ENCODE measurements at places on chromosomes 12 and 14. TPM values are rescaled to one million over a fixed set of nuclear protein-coding genes. Genes with fewer than 3 reads are reported as not detected.

- H3K4me3 ChIP-seq, result peak overlapping the region; percentile 65
- H3K27me3 ChIP-seq, result no peaks in the 10 kb centered on the region
- DNase-seq, result no peak
- peak overlapping the region; percentile 55 for H3K27ac ChIP-seq
- H3K36me3 ChIP-seq, result no peaks in the 10 kb centered on the region
These were observed 171 bp downstream of the RAPGEF3 start for GRCh38 chr12:47758584-47758833.

GRCh38 chr12:93684716-93685115 lies 7.5 kb downstream of the CRADD start:
- no peaks in the 10 kb centered on the region for H3K36me3 ChIP-seq
- H3K27me3 ChIP-seq, result no peaks in the 10 kb centered on the region
- peaks cover 54% of the 10 kb centered on the region for H3K4me1 ChIP-seq

GRCh38 chr12:25102402-25102801 lies 92.6 kb downstream of the DNAI7 start:
- H3K27me3 ChIP-seq, result no peaks in the 10 kb centered on the region
- H3K4me1 ChIP-seq, result no peaks in the 10 kb centered on the region
- no peak overlapping the region for H3K27ac ChIP-seq

DNA sequence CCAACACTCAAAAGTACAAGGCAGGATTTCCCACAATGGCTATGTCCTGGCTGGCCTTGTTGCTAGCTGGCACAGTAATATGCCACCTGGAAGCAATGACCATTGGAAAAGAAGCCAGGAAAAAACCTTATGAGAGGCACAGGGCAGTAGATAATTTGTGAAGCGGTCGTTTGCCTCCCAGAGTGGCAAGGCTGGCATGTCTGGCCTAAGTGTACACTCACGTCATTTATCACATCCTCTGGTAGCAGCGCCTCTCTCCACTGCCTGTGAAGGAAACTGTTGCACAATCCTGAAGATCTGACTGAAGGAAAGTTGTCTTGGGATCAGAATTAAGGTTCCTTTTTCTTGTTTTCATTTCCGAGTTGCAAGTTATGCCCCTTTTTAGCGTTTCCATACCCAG lies 408.5 kb downstream of the ZFP36L1 start:
- peak overlapping the region; percentile 63 for H3K27ac ChIP-seq
- peak; percentile 78 for DNase-seq

- DNase-seq, result no peak
- no peaks in the 10 kb centered on the region for H3K27me3 ChIP-seq
- H3K4me1 ChIP-seq, result no peaks in the 10 kb centered on the region
These were observed 465.8 kb downstream of the CCER1 start for GRCh38 chr12:90489141-90489540.

- H3K4me1 ChIP-seq, result no peaks in the 10 kb centered on the region
- H3K27me3 ChIP-seq, result no peaks in the 10 kb centered on the region
- DNase-seq, result no peak
- no peaks in the 10 kb centered on the region for H3K36me3 ChIP-seq
- no peak overlapping the region for H3K4me3 ChIP-seq
These were observed 253.1 kb downstream of the CCDC91 start for GRCh38 chr12:28443337-28443736.

Gene CTSG
- total RNA-seq, result not detected

DNA sequence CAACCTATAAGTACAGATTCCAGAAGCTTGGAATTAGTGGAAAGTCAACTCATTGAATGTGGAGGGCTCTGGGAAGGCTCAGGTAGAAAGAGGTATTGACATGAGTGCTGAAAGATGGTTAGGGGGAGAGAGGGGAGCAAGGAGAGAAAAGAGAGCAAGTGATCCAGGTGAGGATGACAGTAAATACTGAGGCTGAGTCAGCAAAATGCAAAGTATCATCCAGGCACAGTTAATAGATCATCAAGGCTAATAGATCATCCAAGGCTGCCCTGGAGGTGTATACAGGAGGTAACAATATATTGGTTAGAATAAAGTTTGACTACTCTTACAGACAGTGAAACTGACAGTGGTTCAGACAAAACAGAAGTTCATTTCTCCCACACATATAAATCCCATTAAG lies 100.5 kb downstream of the TBX5 start:
- no peaks in the 10 kb centered on the region for H3K4me1 ChIP-seq
- H3K27me3 ChIP-seq, result no peaks in the 10 kb centered on the region
- no peak for DNase-seq
- no peaks in the 10 kb centered on the region for H3K36me3 ChIP-seq
- H3K4me3 ChIP-seq, result no peak overlapping the region
- no peak overlapping the region for H3K27ac ChIP-seq

GRCh38 chr12:80001562-80001961 lies 66.7 kb upstream of the PPP1R12A start:
- no peak overlapping the region for H3K4me3 ChIP-seq
- DNase-seq, result no peak
- no peaks in the 10 kb centered on the region for H3K36me3 ChIP-seq
- no peaks in the 10 kb centered on the region for H3K4me1 ChIP-seq
- H3K27me3 ChIP-seq, result no peaks in the 10 kb centered on the region
- no peak overlapping the region for H3K27ac ChIP-seq

Gene POTEG
- total RNA-seq, result not detected

Gene KCNA5
- total RNA-seq, result 166 TPM

- H3K4me1 ChIP-seq, result no peaks in the 10 kb centered on the region
- no peaks in the 10 kb centered on the region for H3K36me3 ChIP-seq
- DNase-seq, result no peak
- H3K27ac ChIP-seq, result no peak overlapping the region
- H3K27me3 ChIP-seq, result no peaks in the 10 kb centered on the region
- H3K4me3 ChIP-seq, result no peak overlapping the region
These were observed 636 bp upstream of the IFNG-AS1 start for GRCh38 chr12:67988601-67989021.

DNA sequence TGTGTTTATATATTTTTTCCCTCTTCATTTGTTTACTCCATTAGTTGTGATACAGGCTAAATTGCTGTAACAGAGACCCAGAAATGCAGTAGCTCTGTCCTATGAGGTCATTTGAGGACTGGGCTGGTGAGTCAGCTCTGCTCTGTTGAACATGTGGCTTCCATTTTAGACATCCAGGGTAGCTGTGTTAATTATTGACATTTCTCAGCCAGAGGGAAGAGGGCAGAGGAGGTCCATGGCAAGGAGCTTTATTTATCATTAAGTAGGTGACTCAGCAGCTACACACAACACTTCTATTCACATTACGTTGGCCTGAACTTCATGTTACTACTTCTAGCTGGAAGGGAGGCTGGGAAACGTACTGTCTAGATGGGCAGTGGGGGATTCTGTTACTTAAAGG lies 85.4 kb downstream of the PTCSC3 start:
- no peaks in the 10 kb centered on the region for H3K4me1 ChIP-seq
- no peak overlapping the region for H3K27ac ChIP-seq
- no peak overlapping the region for H3K4me3 ChIP-seq
- no peaks in the 10 kb centered on the region for H3K27me3 ChIP-seq
- H3K36me3 ChIP-seq, result no peaks in the 10 kb centered on the region
- no peak for DNase-seq

DNA sequence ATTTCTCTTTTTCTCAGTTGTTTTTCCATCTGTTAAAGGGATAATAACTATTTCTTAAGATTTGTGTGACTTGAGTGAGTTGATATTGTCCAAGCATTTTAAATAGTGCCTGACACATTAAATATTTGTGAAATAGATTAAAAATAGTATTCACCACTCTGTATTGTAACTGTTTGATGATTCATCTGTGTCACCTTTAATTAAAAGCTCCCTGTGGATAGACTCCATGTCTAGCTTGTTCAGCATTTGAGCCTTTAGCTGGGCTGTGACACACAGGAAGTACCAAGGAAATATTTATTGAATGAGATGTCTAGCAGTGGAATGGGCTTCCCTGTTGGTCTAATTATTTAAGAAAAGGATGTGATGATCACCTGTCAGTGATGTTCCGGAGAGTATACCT lies 1.8 kb upstream of the GLIPR1L2 start:
- no peaks in the 10 kb centered on the region for H3K4me1 ChIP-seq
- H3K27me3 ChIP-seq, result no peaks in the 10 kb centered on the region
- H3K4me3 ChIP-seq, result no peak overlapping the region
- peak overlapping the region; percentile 92 for H3K27ac ChIP-seq
- DNase-seq, result no peak
- H3K36me3 ChIP-seq, result no peaks in the 10 kb centered on the region

DNA sequence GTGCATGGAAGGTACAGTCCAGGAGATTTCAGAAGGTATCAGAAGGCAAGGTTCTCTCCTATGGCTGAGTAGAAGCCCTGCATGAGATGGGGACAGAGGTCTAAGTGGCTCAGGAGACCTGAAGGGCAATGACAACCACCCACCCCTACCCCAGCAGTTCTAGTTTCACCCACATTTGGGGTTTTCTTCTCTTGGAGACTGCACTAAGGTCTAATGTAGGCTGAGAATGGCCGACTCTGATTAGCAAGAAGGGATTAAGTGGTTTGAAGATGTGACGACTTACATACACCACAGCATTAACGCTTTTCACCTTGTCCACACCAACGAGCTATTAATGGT lies 71.7 kb upstream of the SOX5 start:
- no peaks in the 10 kb centered on the region for H3K4me1 ChIP-seq
- no peaks in the 10 kb centered on the region for H3K27me3 ChIP-seq
- DNase-seq, result no peak

DNA sequence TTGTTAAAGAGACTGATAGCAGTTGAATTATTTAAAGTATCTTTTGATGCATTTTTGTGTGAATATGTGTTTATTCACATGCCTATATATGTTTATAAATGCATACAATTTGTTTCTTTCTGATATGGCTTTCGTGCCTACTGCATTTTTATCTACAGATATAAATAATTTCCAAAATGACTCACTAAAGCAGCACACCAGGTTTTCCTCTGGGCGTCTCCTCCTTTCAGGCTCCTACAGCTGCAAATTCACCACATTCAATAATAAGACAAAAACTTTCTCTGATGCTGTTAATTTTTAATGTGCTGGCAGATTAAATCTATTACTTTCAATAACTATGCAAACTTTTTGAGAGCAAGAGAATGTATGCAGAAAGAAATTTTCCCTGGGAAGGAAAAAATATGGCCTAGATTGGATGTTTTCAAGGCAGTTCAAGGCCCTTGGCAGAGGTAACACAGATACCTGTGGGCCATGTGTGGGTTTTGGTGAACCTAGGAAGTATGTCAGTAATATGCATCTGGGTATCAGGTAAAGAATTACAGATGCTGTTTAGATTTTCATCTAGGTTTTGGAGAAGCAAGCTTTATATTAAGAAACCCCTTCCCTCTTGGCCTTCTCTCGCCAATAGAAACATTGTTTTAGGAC lies 381.8 kb downstream of the EGLN3 start:
- no peaks in the 10 kb centered on the region for H3K4me1 ChIP-seq
- DNase-seq, result no peak
- H3K36me3 ChIP-seq, result no peaks in the 10 kb centered on the region
- no peak overlapping the region for H3K4me3 ChIP-seq
- no peak overlapping the region for H3K27ac ChIP-seq

GRCh38 chr12:49776413-49776812 lies 35.1 kb downstream of the TMBIM6 start:
- no peaks in the 10 kb centered on the region for H3K4me1 ChIP-seq
- H3K4me3 ChIP-seq, result no peak overlapping the region
- no peaks in the 10 kb centered on the region for H3K27me3 ChIP-seq
- peak; percentile 87 for DNase-seq
- no peaks in the 10 kb centered on the region for H3K36me3 ChIP-seq
- no peak overlapping the region for H3K27ac ChIP-seq

Gene GPR132
- total RNA-seq, result 1.2 TPM

DNA sequence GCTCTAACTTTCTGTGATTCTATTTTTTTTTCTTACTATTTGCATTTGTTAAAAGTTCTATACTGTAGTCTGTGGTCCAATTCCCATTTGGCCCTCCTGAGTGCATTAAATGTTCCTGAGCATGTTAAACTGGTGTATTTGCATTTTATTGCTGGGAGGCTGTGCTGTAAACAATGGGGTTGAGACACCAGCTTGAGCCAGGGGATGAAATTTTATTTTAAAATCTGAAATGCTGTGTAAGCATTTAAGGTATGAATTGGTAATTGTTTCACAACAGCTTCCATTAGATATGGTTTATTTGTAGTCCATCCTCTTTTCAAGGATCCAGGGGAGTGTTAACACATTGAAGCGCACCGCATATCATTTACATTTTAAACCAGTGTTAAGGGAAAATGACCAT lies 89.9 kb upstream of the RFX4 start:
- no peaks in the 10 kb centered on the region for H3K4me1 ChIP-seq
- no peaks in the 10 kb centered on the region for H3K27me3 ChIP-seq
- H3K36me3 ChIP-seq, result peaks cover 13% of the 10 kb centered on the region
- H3K27ac ChIP-seq, result no peak overlapping the region

DNA sequence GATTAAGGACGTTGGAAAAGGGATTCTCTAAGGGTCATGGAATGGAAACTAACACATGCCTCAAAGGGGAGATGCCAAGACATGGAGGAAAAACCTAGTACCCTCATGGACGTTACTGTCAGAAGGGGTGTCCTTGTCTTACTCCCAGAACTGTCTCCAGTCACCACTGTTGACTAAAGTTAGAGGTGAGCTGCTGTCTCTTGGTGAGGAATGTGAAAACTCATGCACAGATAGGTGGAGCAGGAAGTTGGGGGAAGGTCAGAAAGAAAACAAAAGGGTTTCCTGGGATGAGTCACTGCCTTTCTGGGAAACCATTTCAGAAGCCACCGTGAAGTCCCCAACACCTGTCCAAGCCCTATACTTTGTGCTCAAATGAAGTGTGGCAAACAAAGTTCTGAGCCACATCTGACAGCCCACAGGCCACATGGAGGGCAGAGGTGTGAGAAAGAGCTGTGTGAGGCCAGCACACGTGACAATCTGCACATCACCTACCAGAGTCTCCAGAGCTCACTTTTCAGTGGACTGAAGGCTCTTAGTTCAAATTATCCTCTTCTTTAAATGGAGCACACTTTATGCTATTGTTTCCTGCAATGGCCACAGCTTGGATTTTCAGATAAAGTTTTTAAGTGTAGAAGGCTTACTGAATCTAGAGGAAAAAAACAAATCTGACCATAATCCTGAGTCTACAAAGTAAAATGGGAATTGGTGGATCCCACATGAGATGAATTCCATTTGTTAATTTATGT lies 92.9 kb upstream of the EGLN3 start:
- no peak for DNase-seq
- no peaks in the 10 kb centered on the region for H3K27me3 ChIP-seq
- no peaks in the 10 kb centered on the region for H3K36me3 ChIP-seq
- H3K4me1 ChIP-seq, result no peaks in the 10 kb centered on the region
- H3K4me3 ChIP-seq, result no peak overlapping the region
- H3K27ac ChIP-seq, result no peak overlapping the region

Gene P2RX4
- total RNA-seq, result 21.8 TPM

Gene CISTR
- total RNA-seq, result 3.7 TPM

Gene EEA1
- total RNA-seq, result 15.3 TPM

- no peaks in the 10 kb centered on the region for H3K27me3 ChIP-seq
- H3K36me3 ChIP-seq, result no peaks in the 10 kb centered on the region
- H3K4me3 ChIP-seq, result no peak overlapping the region
- no peaks in the 10 kb centered on the region for H3K4me1 ChIP-seq
These were observed 11.5 kb upstream of the CHD4 start for GRCh38 chr12:6618483-6619225.

GRCh38 chr12:94027561-94027960 lies 120.8 kb upstream of the PLXNC1 start:
- no peaks in the 10 kb centered on the region for H3K4me1 ChIP-seq
- no peak overlapping the region for H3K4me3 ChIP-seq
- no peak overlapping the region for H3K27ac ChIP-seq
- H3K36me3 ChIP-seq, result no peaks in the 10 kb centered on the region
- no peaks in the 10 kb centered on the region for H3K27me3 ChIP-seq

Data from right atrium auricular region (tissue), 2 donors.